ENCODE measurements at places on chromosomes 4 and X.

GRCh38 chr4:55819634-55820033 is at the start of gene EXOC1L:
Gene EXOC1L (plus strand): TSS chr4:55819790. CDS start chr4:55820027, 237 bp downstream.
- no peak for DNase-seq

- no peak for DNase-seq
Observed at GRCh38 chr4:138774940-138775339, 240.6 kb upstream of the NOCT start.

DNA sequence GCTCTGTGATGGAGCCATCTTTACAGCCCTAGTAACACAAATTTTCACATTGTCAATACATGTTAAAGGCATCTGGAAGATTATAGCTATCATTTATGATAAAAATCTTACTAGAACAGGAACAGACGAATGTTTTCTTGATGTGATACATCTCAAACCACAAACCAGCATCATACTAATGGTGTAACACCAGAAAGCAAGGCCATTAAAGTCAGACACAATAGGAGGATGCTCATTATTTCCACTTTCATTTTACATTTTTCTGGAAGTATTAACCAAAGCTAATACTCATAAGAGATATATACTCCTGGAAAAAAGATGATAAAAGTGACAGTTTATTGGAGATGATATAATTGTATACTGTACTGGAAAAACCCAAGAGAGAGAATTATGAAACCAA is 5.3 kb downstream of the AKAP14 start:
- no peak for DNase-seq

- no peak for DNase-seq
Observed at GRCh38 chr4:55157559-55158277, 32.3 kb upstream of the KDR start.

DNA sequence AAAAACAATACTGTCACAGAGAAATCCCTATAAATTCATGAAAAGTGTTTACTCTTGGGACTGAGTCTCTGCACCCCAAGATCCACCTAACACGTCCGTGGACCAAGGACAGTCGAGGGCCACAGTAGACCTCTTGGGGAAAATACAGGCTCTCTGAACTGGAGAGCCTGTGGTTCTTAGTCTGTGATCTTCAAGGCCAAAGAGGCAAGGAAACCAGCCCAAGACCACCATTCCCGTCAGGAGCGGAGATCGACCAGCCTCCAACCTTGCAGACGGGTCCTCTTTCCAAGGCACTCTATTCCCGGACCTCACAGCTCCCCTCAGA is 1.6 kb upstream of the APBB2 start:
- DNase-seq, result no peak

DNA sequence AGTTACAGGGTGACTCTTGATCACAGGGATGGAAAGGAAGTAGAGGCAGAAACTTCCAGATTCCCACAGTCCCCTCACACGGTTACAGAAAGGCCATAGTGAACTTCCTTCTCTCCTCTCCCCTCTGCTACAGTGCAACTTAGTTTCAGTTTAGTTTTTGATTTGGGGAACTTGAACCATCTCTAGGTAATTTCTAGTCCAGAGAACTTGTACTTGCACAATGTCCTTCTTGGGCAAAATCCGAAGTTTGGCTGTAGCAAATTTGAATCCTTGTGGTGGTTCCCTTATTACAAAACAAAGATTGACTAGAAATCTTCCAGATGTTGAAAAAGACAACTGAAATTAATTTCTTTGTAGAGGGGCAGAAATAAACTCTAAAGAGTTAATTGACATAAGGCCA is 1.2 kb upstream of the BLTP1 start:
- DNase-seq, result no peak

GRCh38 chrX:143580266-143580665 is 55.6 kb downstream of the SLITRK4 start:
- peak; percentile 20 for DNase-seq

GRCh38 chr4:30716681-30717207 is 3.4 kb upstream of the PCDH7 start:
- no peak for DNase-seq

GRCh38 chr4:122666527-122667245 is 45.8 kb upstream of the IL21 start:
- no peak for DNase-seq

DNA sequence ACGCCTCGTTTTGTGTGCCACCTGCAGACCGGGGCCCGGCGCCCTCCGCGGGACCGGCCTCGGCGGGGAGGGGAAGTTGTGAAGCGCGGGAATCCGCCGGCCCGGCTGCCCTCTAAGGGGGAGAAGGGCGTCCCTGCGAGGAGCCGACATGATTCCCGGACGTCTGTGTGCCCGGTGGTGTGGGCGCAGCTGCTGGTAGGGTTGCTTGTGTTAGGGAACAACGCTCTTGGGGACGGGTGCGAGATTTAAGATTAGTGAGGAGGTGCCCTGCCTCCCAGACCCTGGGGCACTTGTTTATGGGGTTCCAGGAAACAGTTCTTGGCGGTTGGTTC is 627 bp downstream of the CDKN2AIP start:
- DNase-seq, result peak; percentile 47

GRCh38 chr4:42460043-42460442 is 62.8 kb downstream of the SHISA3 start:
- peak; percentile 64 for DNase-seq

DNA sequence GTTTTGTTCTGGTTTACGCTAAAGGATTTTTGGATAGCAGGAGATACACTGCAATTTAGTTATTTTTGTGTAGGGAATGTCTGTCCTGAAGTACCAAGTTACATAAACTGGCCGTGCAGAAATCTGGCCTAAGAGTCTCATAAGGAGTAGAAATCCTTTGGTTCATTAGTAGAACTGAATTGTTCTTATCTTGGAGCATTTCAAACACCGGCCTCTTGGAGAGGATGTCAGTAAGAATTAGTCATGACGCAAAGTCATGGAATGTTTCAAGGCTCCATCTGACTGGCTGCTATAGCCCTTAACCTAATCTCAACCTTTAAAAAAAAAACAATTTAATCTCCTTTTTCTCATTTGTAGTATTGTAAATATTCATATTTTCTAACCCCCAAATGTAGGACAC is 15.2 kb downstream of the PDLIM3 start:
- no peak for DNase-seq

- DNase-seq, result no peak
Observed at GRCh38 chrX:54708404-54708803, 89.7 kb downstream of the ITIH6 start.

GRCh38 chrX:22247169-22247568 is 25.5 kb upstream of the CBLL2 start:
- no peak for DNase-seq

DNA sequence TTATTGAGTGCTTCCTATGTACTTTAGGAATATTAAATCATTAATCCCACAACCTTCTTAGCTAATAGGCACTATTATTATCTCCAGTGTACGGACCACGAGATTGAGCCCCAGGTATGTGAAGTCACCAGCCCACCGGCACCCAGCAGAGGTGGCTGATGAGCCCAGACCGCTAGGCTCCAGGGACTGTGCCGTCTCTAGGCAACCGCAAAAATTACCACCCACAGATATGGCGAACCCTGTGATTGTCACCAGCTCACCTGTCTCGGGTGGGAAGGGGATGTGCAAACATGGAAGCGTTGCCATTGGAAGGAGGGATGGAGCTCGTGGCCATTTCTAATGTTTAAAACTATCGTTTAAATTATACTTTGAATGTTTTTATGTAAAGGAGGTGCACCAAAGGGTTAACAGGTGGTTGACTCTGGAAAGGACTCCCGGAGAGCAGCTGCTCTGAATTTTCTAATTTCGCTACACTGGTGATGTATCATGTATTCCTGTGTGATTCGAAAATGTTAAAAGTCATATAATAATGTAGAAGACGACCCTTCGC is 21.0 kb upstream of the JAKMIP1 start:
- peak; percentile 26 for DNase-seq

GRCh38 chrX:46665232-46666152 is 91.9 kb downstream of the CHST7 start:
- no peak for DNase-seq

DNA sequence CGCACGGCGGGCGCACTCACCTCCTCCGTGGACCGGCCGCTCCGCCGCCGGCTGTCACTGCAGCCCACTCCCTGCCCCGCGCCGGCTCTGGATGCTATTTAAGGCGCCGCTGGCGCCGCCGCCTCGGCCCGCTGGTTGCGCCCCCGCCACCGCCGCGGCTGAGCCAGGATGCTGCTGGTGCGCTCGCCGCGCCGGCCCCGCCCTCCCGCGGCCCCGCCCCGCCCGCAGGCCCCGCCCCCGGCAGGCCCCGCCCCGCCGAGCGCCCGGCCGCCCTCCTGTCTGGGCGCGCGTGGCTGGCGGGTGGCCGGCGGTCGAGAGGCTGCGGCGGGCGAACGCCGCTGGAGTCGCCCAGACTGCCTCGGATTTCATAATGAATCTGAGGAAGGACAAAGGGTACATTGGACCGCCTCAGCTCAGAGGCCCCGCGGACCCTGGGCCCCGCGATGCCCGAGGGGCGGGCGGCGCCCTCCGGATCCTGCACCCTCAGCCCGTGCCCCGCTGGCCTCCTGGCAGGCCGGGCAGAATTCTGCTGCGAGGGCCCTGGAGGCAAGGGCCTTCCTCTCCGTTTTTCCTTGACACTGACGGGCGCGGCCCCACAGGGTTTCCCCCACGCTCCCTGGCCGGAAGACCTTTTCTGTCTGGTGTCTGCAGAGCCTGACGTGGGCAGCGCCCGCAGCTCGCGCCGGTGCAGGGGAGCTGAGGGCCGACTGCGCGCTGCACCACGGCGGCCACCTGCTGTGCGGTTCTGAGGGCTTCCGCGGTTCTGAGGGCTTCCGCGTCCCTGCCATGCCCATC is at the start of gene ACSL1:
Gene ACSL1 (minus strand): TSS at position 73 of the 795 bp plus-strand sequence. CDS start 22,454 bp downstream, outside the sequence.
- DNase-seq, result peak; percentile 80

- DNase-seq, result no peak
Observed at GRCh38 chr4:55865228-55865806, 11.9 kb downstream of the EXOC1 start.

- DNase-seq, result no peak
Observed at GRCh38 chr4:5033281-5033841, 14.1 kb upstream of the CYTL1 start.

GRCh38 chr4:19999775-20000414 is 251.8 kb upstream of the SLIT2 start:
- DNase-seq, result no peak

DNA sequence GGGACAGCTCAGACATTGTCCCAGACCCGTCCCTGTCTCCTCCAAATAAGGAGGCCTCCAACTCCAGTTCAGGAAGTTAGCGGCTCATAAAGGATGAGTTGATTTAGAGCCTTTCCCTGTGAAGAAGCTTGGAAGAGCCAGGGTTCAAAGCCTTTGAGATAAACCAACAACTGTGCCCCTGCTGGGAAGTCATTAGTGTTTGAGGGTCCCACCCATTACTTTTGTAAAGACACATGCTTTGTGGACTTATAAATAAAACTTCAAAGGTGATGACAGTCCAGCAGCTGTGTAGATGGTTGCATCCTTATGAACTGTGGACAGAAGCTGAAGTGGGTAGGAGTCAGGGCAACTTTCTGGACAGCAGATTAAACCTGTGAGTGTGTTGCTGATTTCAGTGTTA is 86.0 kb upstream of the PGRMC2 start:
- no peak for DNase-seq

- no peak for DNase-seq
Observed at GRCh38 chr4:137032222-137032621, 500.1 kb downstream of the PCDH18 start.

DNA sequence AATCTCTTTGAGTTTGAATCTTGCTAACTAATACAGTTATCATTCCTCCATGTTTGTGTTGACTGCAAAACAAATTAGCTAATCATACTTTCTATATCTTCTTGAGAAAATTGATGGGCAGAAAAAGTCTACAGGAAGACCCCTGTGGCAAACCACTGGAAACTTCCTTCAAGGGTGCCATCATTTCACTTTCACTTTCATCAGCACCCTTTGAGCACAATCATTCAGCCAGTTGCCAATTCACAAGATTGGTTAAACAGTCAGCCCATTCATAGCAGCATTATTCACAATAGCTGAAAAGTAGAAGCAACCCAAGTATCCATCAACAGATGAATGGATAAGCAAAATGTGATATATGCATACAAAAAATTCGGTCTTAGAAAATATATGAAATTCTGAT is 101.5 kb downstream of the CCDC160 start:
- no peak for DNase-seq

GRCh38 chr4:95949808-95950207 is 109.9 kb downstream of the PDHA2 start:
- DNase-seq, result no peak

DNA sequence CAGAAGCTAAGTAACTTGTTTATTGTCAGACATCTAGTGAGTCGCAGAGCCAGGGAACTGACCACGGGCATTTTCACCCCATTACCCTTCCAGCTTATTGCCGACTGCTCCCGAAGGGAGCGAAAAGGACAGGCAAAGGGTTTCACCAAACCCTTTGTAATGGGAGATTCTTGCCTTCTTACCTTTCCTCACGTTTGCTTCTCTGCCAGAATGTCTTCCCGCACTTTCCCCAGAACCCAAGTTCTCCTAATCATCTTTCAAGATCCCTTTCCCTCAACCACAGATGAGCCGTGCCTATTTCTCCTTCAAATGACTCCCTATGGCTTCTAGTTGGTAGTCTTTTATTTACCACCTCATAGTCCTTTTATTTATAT is 520 bp upstream of the SRP72 start:
- DNase-seq, result no peak

All from body of pancreas (tissue), 4 donors.